ENCODE measurements at places on chromosomes 7 and 10.

DNA sequence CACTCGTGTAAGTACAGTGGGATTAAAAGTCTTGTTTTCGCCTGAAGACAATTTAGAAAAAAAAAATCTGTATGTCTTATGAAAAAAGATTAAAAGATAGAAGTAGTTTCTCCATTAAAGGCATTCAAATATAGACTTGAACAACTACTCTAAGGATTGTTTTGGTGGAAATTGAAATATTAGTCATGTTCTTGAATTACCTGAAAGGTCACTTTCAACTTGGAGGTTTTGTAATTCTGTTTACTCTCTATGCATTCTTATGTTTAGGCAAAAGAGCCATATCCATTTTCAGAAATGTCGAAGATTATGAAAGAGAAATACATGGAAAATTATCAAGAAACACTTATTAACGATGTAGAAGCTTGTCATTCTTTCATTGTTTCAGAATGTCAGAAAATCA, 373.7 kb downstream of the ARL4A start:
- no peak for DNase-seq

GRCh38 chr7:70812511-70812910, 319.4 kb upstream of the GALNT17 start:
- DNase-seq = no peak

- no peak for DNase-seq
These were observed 62.7 kb downstream of the WAC start for GRCh38 chr10:28595613-28596012.

- DNase-seq = no peak
These were observed 107.6 kb downstream of the INPP5A start for GRCh38 chr10:132645247-132645530.

DNA sequence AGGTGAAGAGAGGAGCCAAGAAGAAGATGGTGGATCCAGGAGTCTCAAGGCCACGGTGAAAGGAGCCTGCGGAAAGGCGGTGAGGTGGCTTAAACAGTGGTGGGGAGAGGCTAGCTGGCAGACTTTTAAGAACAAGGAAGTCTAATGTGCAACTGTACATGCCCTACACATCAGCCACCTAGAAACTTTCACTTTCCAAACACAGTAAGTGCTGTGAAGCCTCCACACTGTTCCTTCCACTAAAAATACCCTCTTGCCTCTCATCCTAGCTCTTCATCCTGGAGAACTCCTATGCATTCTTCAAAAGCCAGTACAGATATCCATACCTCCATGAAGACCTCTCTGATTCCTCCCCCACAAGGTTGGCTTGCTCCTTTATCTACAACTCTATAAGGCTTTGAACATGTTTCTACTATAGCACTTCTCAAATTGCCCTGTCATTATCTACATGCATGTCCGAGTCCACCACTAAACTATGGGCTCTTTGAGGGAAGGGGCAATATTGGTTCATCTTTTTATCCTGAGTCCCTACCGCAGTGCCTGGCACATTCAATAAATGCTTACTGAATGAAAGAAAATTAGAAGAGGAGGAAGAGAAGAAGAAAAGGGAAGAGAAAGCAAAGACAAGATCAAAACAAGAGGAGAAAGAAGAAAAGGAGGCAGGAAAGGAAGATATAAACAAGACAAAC, 54.2 kb downstream of the DNAJC12 start:
- DNase-seq = no peak

DNA sequence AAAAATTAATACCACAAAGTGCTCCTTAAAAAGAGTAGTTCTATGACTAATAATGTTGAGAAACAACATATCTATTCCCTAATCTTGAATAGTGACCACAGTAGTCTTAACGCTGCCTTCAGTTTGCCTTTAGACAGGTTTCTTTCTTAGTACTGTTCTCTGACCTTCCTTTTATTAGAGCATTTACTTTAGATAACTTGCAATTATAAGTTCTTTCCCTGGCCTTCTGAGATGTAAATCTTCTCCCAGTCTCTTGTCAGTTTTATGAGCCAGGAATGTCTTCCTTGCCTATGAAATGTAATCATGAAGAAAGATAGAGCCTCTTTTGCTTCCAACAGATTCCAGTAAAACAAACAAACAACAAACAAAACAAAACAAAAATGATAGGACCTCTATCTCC, 1119.8 kb upstream of the LRRTM3 start:
- DNase-seq = no peak
